ENCODE measurements at places on chromosomes 11 and 22.

DNA sequence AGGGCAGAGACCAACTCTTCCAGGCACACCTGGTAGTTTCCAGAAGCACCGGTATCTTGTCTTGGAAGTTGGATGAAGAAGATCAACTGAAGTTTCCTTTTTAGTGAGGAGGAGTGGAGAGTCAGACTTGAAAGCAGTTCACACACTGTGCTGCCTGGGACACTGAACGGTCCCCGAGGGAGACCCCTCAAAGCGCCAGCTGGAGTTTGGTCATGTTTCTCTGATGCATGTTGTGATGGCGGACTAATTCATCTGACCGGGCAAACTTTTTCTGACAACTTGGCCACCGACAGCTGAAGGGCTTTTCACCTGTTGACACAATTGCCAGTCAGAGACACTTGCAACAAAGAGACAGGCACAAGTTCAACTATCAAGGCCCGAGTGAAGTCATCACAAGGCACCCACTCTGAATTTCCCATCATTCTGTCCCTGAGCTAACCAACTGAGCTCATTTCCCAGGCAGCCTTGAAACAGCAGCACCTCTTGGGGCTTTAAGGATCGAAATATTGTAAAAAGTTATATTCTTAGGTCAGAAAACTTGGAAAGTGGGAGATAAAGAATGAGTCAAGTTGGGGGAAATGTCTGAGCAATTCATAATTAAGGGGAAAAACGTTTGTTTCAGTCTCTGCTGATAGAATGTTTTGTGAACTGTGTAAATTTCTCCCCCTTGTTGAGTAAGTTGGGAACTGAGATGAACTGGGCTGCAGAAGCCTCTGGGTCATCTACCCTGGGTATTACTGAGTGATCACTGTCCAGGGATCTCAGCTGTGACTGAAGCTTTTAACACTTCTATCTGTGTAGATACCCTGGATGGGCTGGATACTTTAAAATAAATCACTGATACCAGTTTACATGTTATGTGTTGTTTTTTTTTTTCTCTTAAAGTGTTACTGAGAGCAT, 46.2 kb downstream of the WT1 start:
- DNase-seq = no peak

DNA sequence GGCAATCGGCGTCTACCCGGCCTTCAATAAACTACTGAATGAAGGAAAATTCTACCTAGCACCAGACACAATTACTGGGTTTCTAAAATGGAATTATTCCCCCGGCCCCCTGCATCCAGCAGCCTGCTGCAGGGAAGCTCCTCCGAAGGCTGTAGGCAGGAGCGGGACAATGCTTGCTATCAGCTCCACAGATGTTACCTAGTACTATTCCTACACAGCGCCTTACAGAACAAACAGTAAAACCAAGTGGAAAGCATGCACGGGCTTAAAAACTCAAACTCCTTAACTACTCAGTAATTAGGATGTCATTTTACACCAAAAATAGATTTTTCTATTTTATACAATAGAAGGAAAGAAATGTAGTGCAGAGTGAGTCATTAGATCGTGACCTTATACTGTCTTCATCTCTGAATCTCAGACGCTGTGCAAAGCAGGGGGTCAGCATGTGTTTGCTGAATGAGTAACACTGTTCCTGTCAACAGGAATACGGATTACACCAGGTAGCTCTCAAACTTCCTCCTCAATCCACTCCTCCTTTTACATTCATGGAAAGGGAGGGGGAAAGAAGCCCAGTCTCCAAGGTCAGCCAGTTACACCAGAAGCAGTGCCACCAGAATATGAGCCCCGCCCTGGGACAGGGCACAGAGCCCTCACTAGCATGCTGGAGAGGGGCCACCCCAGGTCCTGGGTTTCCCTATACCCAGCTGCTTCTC, 74.9 kb downstream of the PACSIN2 start:
- no peak for DNase-seq

DNA sequence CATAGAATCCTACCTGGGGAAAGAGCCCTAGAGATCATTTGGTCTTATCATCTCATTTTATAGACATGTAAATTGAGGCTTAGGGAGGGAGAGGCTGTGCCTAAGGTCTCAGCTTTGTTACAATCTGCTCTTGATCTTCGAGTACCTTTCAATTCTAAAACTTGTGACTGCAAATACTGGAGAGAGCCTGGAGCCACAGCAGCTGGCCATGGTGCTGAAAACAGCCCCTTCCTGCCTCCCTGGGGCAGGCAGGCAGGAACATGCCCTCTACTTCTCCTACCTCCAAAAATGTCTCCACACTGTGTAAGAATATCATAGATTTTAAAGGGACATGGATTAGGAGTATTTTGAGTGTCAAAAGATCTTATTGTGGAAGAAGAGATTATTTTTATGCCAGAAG, 52.2 kb downstream of the C22orf42 start:
- DNase-seq = no peak

- peak; percentile 79 for DNase-seq
Observed at GRCh38 chr11:76598426-76598839, 72.1 kb downstream of the LRRC32 start.

GRCh38 chr22:38704654-38705234, 1.0 kb upstream of the GTPBP1 start:
- no peak for DNase-seq

DNA sequence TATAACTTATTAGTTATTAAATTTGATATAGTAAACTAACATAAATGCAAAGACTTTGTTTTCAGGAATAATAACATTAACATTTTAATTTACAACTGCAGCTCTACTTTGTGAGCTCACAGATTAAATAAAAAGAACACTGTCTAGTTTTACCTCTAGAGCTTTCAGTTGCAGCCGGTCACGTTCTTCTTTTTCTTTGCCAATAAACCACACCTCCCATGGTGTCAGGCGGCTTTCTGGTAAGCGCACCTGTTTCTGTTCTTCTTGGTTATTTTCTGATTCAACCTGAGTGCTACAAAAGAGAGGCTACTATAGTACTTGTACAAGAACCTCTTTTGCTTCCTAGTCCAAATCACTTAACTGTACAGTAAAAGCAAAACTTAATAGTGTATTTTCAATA, 5.8 kb downstream of the CCDC34 start:
- DNase-seq = no peak

DNA sequence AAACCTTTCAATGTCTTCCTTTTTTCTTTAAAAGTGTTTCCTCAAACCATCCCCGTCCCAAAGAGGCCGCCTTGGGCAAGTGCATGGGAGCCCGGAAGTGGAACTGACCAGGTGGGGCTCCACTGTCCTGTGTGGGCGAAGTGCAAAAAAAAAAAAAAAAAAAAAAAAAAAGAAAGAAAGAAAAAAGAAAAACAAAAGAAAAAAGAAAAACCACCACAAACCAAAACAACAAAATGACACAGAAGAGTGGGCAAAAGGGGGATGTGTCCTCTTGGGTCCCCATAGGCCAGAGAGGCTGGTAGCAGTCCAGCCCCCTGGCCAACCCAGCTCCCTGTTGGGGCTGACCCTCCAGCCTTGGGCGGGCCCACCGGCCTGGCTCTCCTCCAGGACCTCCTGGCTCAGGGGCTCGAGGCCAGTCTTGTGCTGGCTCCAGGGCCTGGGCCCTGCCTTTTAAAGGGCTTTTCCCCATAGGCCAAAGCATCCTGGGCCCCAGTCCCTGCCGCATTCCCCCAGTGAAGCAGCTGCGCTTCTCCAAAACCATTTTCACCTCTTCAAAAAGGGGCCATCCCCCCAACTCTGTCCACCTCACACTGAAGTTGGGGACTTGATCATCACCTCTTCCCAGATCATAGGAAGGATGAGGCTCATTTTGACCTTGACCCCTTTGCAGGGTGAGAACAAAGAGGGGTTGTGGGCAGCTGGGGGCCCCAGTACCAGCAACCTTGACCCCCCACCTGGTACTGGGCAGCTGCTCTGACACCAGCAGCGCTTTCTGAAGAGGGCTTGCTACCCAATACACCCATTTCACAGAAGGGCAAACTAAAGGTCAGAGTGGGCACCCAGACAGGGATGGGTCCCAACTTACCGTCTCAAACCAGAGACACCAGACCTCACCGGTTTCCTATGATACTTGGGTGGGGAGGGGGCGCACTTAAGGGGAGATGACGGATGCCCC, 9.4 kb downstream of the CBX6 start:
- no peak for DNase-seq
